DMS153 (cell line): ENCODE measurements at places on chromosomes 2 and 18.

DNA sequence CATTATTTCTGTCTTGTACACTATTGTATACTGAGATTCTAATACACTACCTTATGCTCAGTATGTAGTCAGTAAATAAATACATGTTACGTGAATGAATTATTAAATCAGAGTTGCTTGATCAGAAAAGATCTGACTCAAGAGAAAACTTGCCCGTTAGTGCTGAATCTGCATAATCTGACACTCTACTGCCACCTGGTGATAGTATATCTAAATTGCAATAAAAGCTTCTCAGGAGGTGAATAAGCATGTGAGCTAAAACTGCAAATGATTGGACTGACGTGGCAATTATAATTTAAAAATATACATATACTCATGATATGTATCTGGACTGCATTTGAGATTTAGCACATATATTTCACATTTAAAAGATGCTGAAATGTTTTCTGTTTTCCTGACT, 70.4 kb downstream of the KIAA1328 start:
- DNase-seq, result no peak

DNA sequence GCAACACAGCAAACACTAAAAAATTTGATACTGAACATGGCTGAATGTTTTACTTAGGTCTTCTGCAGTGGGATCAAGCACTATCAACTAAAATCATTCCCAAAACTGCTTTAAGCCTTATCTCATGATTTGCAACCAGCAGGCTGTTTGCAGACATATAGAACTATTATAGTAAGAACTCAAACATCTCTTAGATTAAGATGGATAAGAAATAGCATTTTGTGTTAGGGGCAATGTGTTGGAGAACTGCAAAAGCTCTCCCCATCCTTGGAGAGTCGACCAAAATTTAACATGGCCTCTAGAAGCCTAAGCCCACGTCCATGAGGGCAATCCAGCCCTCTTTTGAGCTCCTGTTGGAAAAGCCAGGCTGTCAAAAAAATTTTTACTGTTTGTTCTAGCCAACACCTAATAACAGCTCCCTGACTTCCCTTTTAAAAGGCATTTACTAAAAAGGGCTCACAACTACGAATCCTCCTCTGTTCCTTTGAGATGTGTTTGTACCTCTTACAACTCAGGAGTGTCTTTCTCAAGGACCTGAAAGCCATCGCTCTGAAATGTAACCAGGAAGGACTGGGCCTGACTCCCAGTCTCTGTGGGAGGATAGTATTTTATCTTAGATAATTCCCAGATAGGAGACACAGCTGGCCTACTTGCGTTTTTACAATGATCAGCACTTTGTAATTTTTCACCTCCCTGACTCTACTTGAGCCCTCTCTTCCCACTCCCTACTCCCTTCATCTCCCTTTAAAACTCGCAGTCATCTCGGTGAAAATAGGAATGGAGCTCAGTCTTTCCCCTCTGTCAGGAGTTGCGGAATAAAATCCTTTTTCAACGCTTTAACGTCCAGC, 1.4 kb downstream of the KRCC1 start:
- no peak for DNase-seq

DNA sequence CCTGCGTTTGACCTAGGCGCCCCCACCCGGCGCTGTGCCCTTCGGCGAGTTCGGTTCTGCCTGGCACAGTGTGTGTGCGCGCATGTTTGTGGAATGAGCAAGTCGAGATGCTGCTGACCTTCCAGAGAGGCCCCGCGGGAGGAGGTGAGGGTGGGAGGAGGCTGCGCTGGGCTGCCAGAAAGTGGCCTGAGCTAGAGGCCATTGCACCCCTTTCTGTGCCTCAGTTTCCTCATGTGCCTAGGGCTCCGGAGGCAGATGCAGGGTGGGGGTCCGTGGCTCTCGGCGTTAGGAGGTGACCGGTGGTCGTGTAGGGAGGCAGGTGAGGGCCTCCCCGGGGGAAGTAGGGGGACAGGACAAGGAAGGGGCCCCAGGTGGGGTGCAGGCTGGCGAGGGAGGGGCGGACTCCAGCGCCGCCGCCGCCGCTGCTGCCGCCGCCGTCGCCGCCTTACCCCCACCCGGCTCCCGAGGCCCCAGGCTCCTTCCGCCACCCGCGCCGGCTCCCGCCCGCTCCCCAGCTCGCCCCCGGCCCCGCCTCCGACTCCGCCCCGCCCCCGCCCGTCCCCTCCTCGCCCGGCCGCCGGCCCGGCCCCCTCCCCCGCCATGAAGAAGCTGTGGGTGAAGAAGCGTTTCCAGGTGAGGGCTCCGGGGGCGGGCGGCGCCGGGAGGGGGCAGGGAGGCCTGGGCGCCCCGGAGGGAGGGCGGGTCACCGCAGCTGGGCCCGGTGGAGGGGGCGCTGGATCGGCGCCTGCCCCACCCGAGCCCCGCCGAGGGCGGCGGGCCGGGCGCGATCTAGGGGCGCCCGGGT, 7.0 kb downstream of the SPEG start:
- DNase-seq, result no peak

GRCh38 chr2:77314721-77315120, 207.5 kb downstream of the LRRTM4 start:
- DNase-seq, result no peak

- peak; percentile 61 for DNase-seq
These were observed 28.8 kb upstream of the DDX18 start for GRCh38 chr2:117785740-117786139.

DNA sequence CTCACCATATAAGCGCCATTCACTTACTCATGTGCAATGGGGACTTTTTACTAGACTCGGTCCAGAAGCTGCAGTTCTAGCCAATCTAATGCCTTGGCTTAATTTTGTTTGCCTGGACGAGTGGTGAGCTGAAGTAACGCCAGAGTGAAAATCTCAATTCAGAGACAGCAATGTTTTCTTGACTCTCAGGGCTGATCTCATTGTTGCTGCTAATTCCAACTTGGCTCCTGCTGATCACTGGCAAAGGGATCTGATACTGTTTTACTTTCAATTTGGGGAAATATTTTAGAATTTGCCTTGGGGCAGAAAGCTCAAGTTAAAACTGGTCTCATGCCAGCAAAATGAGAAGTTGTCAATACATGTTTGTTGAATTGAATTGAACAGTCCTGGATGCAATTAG, 906.6 kb upstream of the CDH2 start:
- DNase-seq, result no peak

DNA sequence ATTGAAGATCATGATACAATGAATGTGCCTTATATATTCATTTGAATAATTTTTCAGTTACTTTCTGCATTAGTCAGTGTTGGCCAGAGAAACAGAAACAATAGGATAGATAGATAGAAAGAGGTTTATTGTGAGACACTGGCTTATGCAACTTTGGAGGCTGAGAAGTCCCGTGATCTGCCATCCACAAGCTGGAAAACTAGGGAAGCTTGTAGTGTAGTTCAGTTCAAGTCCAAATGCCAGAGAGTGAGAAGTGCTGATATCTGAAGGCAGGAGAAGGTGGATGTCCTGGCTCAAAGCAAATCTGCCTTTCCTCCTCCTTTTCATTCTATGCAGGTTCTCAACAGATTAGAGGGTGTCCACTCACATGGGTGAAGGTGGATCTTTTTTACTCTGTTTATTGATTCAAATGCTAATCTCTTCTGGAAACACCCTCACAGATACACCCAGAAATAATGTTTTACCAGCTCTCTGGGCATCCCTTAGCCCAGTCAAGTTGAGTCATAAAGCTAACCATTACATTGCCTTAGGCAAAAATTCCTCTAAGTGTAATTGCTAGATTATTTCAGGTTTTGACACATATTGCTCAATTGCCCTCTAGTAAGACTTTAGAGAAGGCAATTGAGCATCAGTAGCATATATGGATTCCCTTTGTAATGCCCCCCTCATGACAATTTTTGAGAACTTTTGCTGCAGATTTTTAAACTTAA, 341.4 kb downstream of the LPIN1 start:
- no peak for DNase-seq

DNA sequence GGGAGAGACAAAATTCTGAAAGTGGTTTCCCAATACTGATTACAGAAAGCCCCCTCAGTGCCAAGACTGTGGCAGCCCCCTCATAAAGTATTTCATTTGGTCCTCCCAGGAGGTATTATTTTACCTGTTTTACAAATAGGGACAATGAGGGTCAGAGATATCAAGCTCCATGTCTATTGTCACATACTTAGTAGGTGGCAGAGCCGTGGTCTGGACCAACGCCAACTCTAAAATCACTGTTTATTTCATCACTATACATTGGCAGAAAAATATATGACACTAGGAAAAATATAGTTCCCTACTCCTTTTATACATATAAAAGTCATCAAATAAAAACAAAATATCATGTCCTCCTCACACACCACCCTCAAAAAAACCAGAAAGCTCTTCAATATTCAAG, 68.6 kb downstream of the DHRS9 start:
- DNase-seq, result no peak

- DNase-seq, result no peak
These were observed 100.7 kb downstream of the MAIP1 start for GRCh38 chr2:200056105-200056504.

- no peak for DNase-seq
These were observed 32.9 kb upstream of the POMC start for GRCh38 chr2:25201265-25201664.

DNA sequence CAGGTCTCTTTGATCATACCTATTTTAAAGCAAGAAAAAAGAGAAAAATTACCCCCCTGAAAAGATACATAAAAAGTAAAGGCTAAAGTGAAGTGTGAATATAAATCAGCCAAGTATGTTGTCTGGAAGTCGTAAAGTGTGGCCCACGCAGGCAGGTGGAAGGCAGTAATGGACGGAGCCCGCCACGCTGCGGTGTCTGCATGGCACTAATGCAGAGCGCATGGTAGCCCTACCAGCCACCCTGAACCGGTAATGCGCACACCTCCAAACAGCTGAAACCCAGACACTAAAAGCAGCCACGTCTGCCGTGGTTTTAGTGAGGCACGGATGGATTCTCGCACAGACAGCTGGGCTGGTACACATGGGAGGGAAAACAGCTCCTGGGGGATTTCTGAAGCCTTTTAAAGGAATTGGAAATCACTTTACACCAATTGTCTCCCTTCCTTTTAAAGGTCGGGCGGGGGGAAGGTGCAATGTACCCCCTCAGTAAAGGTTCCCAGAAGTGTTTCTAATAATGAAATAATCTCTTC, 615.2 kb downstream of the CNTNAP5 start:
- no peak for DNase-seq

GRCh38 chr2:231259104-231259503, 60.7 kb downstream of the ARMC9 start:
- no peak for DNase-seq

GRCh38 chr2:49335546-49335945, 181.2 kb upstream of the FSHR start:
- peak; percentile 34 for DNase-seq

- DNase-seq, result no peak
These were observed 446.1 kb downstream of the ARHGAP15 start for GRCh38 chr2:143575340-143575739.

- no peak for DNase-seq
These were observed 119.9 kb upstream of the RND3 start for GRCh38 chr2:150607390-150607811.

GRCh38 chr18:8948471-8949149, 153.9 kb upstream of the NDUFV2 start:
- DNase-seq, result no peak

- DNase-seq, result peak; percentile 65
These were observed 69.7 kb downstream of the RNF144A start for GRCh38 chr2:6986912-6987361.

GRCh38 chr2:176202491-176202890, 14.0 kb downstream of the HOXD1 start:
- DNase-seq, result no peak

DNA sequence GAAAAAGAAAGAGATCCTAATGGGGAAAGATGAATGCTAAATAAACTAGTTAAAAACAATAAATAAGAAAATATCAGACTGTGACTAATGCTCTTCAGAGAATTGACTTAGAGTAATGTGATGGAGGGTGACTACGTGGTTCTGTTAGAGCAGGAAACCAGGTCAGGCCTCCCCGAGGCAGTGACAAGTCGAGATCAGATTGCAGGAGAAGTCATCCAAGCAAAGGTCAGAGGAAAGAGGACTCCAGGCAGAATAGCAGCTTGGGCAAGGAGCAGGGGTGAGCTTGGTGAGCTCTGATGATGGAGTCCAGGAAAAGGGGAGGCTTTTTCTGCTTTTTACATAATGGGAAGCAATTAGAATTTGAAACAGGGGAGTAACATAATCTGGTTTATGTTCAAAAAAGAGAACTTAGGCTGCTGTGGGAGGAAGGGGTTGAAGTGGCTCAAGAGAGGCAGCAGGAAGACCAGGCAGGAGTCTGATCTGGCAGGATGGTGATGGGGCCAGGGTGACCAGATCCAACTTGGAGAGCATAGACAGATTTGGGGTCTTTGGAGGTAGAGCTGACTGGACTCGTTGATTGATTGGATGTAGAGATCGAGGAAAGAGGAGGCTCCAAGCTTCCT, 27.3 kb upstream of the ITGB6 start:
- DNase-seq, result no peak

DNA sequence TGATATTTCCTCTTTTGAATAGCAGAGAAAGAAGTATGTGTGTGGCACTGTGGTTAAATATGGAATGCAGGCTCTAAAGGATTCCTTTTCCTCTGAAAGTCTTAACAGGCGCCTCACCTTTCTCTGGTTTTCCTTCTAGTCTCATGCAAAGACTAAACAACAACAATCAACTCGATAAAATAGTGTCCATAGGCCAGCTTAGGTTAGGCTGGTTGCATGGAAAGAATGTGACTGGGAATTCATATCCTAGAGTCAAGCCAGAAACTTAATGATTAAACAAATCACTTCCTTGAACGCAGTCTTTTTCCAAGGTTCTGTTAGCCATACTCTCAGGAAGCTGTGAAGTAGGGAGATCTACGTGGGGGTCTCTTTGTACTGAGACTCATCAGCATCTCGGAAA, 800.8 kb upstream of the ID2 start:
- DNase-seq, result no peak

- no peak for DNase-seq
These were observed 54.9 kb downstream of the MAPRE2 start for GRCh38 chr18:35095983-35096676.

GRCh38 chr2:144328938-144329337, 191.0 kb downstream of the ZEB2 start:
- DNase-seq, result no peak

GRCh38 chr18:34746614-34747013, 36.5 kb downstream of the DTNA start:
- no peak for DNase-seq

GRCh38 chr2:197073701-197074433, 147.4 kb upstream of the PGAP1 start:
- no peak for DNase-seq

GRCh38 chr2:64659252-64659651, 5.5 kb upstream of the SERTAD2 start:
- DNase-seq, result no peak

DNA sequence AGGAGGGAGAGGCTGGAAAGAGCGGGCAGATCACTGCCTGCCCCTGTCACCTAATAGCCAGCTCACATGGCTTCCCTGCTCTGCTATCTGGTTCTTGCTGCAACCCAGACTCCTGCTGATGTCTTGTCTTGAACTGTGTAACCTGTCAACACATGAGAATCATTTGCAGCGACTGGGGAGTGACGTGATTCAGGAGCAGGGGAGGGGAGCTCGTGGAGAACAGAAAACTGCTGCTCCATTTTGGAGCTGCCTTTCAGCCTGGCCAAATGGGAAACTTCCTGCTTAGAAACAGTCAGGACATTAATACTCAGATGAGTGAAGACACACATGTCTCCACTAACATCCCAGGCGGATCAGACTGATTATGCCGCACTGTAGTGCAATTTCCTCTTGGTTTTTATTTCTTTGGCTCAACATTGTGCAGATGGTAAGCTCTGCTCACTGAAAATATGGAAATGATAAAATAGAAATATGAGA, 38.1 kb downstream of the RPL37A start:
- no peak for DNase-seq

- no peak for DNase-seq
These were observed 420.3 kb upstream of the FSIP2 start for GRCh38 chr2:185318271-185318724.
